Stimulated activated CD8-positive, alpha-beta memory T cell treated with anti-CD3 and anti-CD28 coated beads, Interleukin-15, amount 100 ng/mL, for 1 hour (primary cell): ENCODE measurements at places on chromosomes 7 and 10.
A peak's percentile ranks its signal among the peaks of the same experiment; 100 is the strongest.

DNA sequence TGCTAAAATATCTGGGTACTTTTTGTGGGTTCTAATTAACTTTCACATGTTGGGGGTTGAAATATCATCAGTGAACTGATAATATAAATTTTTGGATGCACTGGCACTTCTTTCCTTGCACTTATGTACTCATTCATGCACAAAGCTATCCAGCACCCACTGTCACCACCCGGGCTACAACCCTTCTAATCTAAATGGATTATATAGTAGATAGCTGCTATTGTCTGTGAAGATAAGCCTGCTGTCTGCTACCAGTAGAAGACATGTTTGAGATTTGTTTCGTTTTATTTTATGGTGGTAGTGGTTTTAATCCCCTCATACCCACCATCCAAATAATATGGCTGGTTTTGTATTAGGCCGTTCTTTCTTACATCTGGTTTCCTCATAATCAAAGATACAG is 353.5 kb upstream of the LRGUK start:
- no peak for DNase-seq

GRCh38 chr7:16691241-16691640 is 45.3 kb downstream of the BZW2 start:
- no peak for DNase-seq

DNA sequence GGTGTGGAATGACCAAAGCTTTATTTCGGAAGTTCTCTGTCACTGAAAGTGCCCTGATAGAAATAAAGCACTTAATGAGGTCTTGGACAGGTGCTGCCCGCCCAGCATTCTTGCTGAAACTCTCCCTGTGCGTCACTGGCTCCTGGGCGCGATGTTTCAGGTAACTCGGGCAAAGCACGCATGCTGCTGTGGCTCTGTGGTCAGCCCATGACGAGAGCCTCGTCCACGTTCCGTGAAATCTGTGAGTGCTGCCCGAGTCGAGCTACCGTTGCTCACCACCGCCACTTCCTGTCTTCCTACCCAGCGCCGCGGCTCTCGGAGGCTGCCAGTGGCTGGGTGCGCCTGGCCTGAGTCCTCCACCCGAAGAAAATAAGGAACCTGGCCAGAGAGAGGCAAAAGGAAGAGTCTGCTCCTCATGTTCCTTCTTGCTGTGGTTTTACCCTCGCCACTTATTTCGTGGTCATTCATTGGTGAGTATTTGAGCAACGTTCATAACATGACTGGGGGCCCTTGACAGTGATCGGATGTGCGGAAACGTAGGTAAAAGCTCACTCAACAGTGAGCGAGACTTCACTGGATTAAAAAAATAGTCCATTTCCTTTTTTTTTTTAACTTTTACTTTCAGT is 95.5 kb downstream of the MAP3K8 start:
- DNase-seq = peak; percentile 70

DNA sequence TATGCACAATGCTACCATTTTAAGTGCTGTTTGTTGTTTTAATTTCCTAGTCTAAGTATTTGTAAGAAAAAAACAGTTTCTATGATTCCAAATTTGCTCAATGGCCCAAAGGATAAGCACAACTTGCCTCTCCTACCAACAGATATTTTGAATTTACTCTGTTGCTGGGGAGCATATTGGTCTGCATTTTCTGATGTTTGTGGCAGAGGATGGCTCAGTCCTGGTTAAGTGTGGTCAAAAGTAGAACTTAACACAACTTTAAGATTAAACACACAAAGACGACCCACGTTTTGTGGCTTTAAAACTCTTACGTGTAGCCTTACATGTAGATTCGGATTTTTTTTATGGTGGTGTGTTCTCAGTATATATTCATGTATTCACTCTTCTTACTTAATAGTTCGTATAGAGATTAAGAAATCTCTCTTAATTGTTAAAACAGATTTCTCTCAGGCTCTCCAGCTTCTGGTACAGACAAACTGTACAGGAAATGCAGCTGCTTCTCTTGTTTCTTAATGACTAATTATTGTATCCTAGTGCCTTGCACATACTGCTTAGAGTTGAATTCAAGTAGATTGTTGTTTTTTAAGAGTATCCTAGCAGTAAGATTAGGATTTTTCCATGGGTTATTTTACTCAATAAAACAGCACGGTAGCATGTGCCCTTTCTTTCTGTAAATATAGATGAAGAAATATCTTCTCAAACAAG is 86.2 kb downstream of the GPR85 start:
- no peak for DNase-seq

- no peak for DNase-seq
These were observed at the start of gene SYNPO2L for GRCh38 chr10:73655990-73656298. Gene SYNPO2L (minus strand): TSS chr10:73656029. CDS start chr10:73655922, 107 bp downstream.

- no peak for DNase-seq
These were observed 150.3 kb downstream of the NEBL start for GRCh38 chr10:20746856-20747255.

DNA sequence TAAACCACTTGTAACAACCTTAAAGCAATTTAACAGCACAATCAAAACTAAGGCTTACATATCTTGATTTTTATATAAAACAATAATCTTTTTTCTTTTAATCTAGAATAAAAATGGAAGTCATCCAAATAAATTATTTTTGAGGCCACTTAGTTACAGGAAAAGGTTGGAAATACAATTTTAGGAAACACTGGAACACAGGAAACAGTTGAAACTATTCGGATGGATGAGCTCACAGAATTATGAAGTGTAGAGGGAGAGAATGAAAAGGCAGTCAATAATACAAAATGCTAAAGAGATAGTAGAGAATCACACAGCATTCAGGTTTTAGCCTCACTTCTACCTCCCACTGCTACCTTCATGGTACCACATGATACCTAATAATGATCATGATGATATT is 124.2 kb downstream of the SEMA3D start:
- no peak for DNase-seq

DNA sequence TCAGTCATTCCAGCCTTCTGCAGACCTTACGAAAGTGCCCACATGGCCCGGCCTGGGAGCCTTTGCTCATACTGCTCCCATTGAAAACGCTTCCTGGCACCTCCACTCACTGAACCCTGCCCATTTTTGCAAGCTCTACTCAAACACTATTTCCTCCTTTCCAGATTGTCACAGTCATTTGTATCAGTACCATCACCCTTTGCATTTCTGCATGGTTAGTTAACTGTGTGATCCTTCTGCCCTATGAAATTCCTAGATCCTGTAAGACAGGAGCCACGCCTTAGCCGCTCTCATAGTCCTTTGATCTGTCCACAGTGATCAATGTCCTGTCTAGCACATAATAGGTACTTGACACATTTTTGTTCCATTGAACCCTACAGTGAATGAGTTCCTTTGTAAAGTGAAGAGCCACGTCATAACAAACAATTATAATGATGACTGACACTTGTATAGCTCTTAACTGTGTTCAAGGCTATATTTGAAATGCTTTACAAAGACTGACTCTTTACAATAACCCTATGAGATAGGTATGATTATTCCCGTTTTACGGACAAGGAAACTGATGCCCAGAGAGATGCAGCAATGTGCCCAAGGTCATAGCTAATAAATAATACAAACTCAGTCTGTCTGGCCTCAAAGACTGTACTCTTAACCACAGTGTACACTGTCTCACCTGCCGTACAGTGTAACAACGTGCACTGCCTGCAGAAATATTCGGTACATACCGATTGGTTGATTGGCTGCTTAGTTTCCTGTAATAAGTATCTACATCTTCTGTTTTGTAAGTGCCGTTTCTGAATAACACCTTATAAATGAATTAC is 16.6 kb upstream of the ITIH2 start:
- DNase-seq = no peak

GRCh38 chr7:71718563-71718962 is 586.6 kb downstream of the GALNT17 start:
- DNase-seq = no peak

DNA sequence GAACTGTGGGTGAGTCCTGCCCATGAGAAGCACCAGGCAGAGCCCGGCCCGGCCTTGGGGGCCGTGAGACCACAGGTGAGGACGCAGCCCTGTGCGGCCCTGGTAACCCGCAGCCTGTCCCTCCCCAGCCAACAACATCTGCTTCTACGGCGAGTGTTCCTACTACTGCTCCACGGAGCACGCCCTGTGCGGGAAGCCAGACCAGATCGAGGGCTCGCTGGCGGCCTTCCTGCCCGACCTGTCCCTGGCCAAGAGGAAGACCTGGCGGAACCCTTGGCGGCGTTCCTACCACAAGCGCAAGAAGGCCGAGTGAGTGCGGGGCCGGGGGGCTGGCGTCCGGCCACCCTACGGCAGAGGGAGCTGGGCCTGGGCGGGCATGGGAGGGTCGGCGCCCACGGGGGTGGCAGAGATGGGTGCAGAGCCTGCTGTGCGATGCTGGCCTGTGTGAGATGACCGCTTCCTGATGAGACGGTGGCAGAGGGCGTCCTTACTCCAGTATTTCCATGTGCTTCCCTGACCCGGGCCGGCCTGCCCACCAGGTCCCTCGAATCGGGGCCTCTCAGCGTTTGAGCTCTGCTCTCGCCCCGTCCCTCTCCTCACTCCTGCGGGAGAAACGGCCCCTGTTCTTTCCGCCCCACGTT is 34.1 kb upstream of the FOXL3 start:
- no peak for DNase-seq

- no peak for DNase-seq
These were observed 6.7 kb upstream of the PARP12 start for GRCh38 chr7:140069298-140069949.

- no peak for DNase-seq
These were observed 249.8 kb upstream of the TCF7L2 start for GRCh38 chr10:112700215-112700671.

DNA sequence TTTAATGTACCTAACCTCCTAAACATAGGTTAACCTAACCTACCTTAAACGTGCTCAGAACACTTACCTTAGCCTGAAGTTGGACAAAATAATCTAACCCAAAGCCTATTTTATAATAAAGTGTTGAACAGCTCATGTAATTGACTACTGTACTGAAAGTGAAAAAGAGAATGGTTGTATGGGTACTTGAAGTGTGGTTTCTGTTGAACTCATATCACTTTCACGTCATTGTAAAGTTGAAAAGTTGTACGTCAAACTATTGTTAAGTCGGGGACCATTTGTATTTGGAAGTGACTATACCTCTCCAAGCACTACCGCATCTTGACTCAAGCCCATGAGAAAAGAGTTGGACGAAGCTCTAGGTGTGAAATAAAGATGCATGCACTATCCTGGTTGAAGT is 37.9 kb upstream of the ASAH2 start:
- no peak for DNase-seq

DNA sequence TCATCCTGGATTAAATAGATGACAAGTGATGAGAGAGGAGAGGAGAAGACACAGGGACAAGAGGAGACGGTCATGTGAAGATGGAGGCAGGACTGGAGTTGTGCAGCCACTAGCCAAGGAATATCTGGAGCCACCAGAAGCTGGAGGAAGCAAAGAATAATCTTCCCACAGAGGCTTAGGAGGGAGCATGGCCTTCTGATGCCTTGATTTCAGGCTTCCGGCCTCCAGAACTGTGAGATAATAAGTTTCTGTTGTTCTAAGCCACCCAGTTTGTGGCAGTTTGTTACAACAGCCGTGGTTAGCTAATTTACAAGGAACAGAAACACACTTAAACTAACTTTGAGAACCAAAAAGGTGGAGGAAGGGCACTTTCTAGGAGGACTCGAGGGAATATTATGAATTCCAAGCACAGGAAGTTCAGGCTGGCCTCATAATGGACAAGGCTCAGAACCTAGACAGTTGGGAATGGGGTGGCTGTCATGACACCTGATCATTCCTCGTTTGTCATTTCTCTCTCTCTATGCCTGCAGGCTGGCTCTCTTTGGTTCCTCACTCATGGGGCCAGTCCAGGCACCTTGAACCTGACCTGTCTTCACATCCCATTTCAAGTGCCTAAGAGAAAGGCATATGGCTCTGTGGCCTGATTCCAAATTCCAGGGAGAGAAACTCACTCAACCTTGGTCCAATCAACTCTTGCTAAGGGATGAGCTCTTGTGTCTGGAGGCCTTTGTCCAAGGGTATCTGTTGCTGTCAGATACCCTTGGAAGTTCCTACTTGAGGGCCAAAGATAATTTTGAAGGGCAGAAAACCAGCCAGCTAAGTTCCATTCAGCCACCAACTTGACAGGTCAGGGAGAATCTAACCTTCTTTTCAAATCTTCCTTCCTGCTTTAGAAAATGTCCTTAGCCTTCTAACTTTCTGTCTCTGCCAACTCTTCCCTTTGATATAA is 33.5 kb upstream of the PDZD8 start:
- no peak for DNase-seq

DNA sequence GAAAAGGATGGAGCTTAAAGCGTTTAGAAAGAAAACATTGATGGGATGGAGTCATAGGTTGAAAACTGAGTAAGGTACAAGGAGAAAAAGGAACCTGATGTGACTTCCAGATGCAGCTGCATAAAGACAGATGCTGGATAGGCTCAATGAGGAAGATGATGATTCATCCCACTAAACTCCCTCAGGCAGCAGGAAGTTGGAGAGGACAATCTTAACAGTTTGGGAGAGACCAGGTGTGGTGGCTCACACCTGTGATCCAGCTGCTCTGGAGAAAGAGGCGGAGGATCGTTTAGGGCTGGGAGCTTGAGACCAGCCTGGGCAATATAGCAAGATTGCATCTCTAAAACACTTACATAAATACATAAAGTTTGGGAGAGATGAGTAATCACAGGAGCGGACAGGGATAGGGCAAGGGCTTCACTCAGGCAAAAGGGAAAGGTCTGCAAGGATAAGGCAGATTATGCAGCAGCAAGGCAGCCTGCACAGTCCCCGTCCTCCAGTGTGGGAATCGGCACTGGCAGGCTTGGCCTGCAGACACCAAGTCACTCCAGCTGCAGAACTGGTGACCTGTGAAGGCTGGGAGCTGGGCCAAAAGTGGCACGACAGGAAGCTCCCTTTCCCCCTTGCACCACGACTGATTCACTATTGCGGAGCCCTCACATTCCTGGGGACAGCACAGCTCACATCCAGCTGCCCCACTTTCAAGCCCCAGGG is 438.5 kb downstream of the GRID1 start:
- DNase-seq = no peak

DNA sequence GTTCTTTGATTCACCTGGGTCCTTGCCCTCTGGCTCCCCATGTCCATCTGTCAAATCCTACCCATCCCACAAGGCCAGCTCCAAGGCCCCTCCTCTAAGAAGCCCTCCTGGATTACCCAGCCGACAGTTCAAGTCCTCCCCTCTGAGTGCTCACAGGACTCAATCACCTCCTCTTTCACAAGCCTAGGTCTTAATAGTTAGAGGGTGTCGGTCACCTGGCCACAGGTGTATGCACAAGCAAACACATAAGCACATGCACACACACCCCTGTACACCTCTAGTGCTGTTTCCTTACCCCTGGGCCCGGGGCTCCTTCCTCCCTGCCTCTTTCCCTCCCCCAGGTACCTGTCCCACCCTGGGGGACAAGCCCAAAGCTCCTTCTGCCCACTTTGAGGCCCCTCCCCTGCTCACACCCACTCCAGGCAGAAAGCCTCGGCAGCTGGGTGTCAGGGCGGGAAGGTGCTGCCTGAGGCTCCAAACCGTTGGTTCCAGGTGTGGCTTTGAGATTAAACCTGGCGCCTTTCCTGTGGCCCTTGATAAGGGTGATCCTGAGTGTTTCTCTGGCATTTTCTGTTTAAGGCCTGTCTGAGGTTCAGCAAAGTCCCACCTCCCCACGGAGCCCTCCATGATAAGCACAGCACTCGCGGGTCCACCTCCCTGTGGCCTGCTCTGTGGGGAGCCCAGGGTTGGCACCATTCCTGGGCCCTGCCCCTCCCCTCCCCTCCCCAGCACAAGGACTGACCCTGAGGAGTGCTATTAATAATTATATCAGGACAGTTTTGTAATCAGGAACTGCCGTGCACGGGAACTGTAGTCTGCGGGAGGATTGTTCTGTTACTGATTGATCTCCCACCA is 14.6 kb upstream of the AQP1 start:
- no peak for DNase-seq
